Pulmonary artery endothelial cell (primary cell): ENCODE measurements at places on chromosomes 1 and 21. TPM values are rescaled to one million over a fixed set of nuclear protein-coding genes. Genes with fewer than 3 reads are reported as not detected.

The PLA2G2C gene
- not detected in 2 replicates for total RNA-seq

The SPRR3 gene
- not detected in 2 replicates for total RNA-seq

The GUCA2A gene
- total RNA-seq: not detected in 2 replicates

The PRR9 gene
- total RNA-seq: not detected in 2 replicates

The ACAP3 gene
- total RNA-seq: 16.2 and 17.4 TPM in 2 replicates

The AK5 gene
- 2.5 and 5.9 TPM in 2 replicates for total RNA-seq

The BCAN gene
- not detected in 2 replicates for total RNA-seq

The NBPF19 gene
- total RNA-seq: 2.7 and 3.8 TPM in 2 replicates

The SCP2 gene
- total RNA-seq: 130 and 137 TPM in 2 replicates

The FMN2 gene
- not detected in 2 replicates for total RNA-seq

The AMPD1 gene
- not detected in 2 replicates for total RNA-seq

The NPR1 gene
- 18.5 and 33.1 TPM in 2 replicates for total RNA-seq

The MACF1 gene
- 580 and 584 TPM in 2 replicates for total RNA-seq

The FAM177B gene
- total RNA-seq: not detected in 2 replicates

The HSD3B1 gene
- not detected in 2 replicates for total RNA-seq

The LCE6A gene
- total RNA-seq: not detected in 2 replicates

The USH2A gene
- total RNA-seq: not detected in 2 replicates

The ZBTB37 gene
- total RNA-seq: 3.6 and 5.6 TPM in 2 replicates

The CHD5 gene
- total RNA-seq: 0.04 and 0.07 TPM in 2 replicates

The CAPN9 gene
- total RNA-seq: not detected in 2 replicates

The ESPN gene
- total RNA-seq: 0.79 and 0.81 TPM in 2 replicates

The MCOLN3 gene
- total RNA-seq: 0.07 TPM in 1 of 2 replicates, not detected in the other

The CD2 gene
- total RNA-seq: not detected in 2 replicates
